ENCODE measurements at places on chromosomes 7 and 10.

GRCh38 chr7:70681469-70682350, 450.2 kb upstream of the GALNT17 start:
- DNase-seq: no peak

DNA sequence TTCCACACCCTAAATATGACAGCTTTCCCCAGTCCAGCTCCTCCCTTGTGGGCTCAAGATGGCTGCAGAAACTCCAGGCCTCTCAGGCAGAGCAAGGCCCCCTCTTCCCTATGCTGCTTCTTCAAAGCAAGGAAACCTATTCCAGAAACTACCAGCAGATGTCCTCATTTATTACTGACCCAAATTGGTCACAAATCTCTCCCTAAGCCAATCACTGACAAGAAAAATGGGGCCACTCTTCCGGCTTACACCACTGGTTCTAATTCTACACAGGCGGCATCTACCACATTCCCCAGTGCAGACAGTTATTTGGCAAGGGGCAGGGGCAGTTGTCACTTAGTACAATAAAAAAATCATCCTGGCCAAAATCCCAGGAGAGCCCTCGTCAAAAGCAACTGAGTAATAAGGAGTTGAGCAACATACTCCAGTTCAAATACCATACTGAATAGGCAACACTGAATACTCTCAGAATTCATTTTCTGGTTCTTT, 150.4 kb downstream of the SFMBT2 start:
- no peak for DNase-seq

- no peak for DNase-seq
Measured at GRCh38 chr10:86367152-86367951, 757 bp upstream of the GRID1 start.

GRCh38 chr7:25959168-25959734, 192.7 kb upstream of the NFE2L3 start:
- no peak for DNase-seq

DNA sequence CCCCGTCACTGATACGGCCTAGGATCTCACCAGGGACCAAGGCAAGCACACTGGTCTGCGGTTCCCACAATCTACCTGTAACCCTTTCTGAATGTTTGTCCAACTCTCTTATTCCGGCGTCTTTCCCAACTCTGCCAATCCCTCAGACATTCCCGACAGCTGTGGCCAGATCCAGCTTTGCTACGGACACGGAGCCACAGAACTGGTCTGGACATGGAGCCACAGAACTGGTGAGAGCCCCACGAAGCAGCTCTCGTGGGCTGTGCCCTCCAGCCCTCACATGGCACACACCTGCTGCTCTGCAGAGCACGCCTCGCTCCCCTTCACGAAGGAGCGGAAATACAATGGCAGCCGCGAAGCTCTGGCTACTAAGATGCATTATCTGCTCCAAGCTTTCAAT, 376.8 kb downstream of the DNAJB6 start:
- DNase-seq: no peak

DNA sequence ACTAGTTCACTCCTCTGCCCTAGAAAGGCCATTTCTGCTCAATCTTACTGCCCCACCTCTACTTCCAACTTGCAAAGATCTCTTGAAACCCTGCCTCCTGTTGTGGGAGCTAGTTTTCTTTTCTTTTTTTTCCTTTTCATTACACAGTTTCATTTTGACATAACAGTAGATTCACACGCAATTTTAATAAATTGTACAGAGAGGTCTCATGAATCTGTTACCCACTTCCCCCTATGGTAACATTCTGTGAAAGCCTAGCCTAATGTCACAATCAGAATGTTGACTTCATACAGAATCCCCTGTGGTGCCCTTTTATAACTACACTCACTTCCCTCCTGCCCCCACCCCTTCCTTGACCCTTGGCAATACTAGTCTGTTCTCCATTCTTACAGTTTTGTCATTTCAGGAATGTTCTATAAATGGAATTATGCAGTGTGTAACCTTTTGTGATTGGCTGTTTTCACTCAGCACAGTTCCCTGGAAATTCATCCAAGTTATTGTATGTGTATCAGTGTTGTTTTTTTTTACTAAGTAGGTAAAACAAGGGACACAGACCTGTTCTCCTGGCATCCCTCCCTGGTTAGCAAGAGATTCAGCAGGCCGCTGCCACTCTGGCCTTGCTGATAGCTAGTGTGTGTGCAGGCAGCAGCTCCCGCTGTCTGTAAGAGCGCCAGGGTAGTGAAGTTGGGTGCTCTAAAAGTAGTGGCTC, 21.5 kb downstream of the CHST3 start:
- no peak for DNase-seq

All from stimulated activated CD8-positive, alpha-beta memory T cell treated with anti-CD3 and anti-CD28 coated beads, Interleukin-2, amount 100 ng/mL, for 48 hours (primary cell).